ENCODE measurements at places on chromosomes 16 and 17.

DNA sequence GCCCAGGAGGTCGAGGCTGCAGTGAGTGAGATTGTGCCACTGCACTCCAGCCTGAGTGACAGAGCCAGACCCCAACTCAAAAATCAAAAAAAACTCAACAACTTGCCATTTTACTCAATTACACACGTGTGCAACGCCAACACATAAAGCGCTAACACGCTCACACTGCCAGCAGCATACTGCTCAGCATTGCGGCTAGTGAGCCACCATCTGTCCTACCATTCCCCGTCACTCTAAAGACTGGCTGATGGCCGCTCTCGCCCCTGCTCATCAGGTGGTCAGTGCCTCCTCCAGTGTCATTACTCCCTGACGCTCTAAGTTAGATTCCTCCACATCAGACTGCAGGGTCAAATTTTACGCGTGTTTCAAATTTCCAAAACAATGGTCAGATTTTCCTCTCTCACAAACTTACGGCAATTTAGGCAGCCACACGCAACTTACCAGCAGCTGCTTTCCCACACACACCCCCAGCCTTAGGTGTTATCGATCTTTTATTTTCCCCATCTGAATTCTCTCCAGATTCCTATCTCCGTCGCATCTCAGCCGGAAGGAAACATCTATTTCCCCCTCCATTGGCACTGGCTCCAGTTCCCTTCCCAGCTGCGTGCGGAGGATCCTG, 240.8 kb downstream of the C16orf95 start:
- DNase-seq: no peak
- no peaks in the 10 kb centered on the region for H3K27me3 ChIP-seq
- H3K4me3 ChIP-seq: no peak overlapping the region

DNA sequence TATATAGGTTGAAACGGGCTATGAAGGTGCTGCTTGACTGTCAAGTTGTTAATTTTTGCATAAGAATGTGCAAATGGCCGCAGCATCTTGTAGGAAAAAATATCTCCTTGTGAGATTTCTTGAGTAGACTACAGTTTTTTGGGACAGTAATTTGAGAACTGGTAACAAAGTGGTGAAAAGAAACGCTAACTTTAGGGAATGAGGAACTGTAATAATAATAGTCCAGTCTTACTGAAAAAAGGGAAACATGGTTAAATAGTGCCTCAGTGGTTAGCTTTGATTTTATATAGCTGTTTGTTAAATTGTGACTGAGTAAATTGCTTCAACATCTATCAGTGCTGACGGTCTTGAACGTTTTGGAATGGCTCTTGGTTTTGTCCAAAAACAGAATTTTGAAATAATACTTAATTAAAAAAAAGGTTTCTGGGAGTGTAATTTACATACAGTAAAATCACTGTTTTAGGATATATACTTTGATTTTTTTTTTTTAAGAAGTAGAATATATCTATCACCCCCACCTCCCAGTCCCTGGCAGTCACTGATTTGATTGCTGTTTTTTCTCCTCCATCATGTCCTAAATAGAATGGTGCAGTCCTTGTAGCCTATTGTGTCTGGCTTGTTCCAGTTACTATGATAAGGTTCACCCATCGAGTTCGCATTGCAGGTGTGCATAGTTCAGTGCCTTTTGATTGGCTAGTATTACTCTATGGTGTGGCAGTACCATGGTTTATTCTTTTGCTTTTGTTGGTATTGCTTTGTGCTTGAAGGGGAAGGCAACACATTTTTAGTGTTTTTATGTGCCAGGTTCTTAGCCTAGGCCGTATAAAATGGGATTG, 2.8 kb downstream of the HAPSTR1 start:
- H3K4me3 ChIP-seq: peak overlapping the region; percentile 93
- H3K36me3 ChIP-seq: peaks cover 56% of the 10 kb centered on the region
- H3K27me3 ChIP-seq: no peaks in the 10 kb centered on the region

GRCh38 chr16:88943131-88943664, 33.8 kb downstream of the CBFA2T3 start:
- peaks cover 82% of the 10 kb centered on the region for H3K27me3 ChIP-seq
- no peak overlapping the region for H3K27ac ChIP-seq
- no peaks in the 10 kb centered on the region for H3K4me1 ChIP-seq
- no peaks in the 10 kb centered on the region for H3K36me3 ChIP-seq

DNA sequence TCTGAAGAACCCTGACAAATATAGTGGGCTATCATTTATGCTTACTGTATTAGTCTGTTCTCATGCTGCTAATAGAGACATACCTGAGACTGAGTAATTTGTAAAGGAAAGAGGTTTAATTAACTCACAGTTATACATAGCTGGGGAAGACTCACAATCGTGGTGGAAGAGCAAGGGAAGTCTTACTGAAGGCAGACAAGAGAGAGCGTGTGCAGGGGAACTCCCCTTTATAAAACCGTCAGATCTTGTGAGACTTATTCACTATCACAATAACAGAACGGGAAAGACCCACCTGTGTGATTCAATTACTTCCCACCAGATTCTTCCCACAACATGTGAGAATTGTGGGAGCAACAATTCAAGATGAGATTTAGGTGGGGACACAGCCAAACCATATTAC, 526.8 kb upstream of the GOT2 start:
- no peaks in the 10 kb centered on the region for H3K36me3 ChIP-seq
- H3K4me3 ChIP-seq: no peak overlapping the region
- no peaks in the 10 kb centered on the region for H3K27me3 ChIP-seq
- H3K27ac ChIP-seq: no peak overlapping the region
- DNase-seq: no peak

DNA sequence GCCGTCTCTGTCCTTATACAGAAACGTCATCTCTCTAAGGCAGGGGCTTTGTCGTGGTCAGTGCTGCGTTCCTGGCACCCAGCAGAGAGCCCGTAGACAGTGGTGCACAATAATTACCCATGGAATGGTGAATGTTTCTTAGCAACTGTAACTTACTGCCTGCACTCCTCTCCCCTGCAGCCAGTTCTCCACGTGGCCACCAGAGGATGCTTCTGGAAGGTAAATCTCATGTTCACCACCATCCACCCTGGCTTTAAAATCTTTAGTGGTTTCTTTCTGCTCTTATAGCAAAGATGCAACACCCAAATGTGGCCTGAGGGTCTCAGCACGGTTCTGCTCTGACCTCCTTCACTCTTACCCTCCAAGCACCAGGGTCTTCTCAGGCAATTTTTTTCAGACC, 150.8 kb downstream of the GRIN2A start:
- no peaks in the 10 kb centered on the region for H3K36me3 ChIP-seq
- DNase-seq: no peak
- H3K4me3 ChIP-seq: no peak overlapping the region
- no peaks in the 10 kb centered on the region for H3K4me1 ChIP-seq
- H3K27ac ChIP-seq: no peak overlapping the region

DNA sequence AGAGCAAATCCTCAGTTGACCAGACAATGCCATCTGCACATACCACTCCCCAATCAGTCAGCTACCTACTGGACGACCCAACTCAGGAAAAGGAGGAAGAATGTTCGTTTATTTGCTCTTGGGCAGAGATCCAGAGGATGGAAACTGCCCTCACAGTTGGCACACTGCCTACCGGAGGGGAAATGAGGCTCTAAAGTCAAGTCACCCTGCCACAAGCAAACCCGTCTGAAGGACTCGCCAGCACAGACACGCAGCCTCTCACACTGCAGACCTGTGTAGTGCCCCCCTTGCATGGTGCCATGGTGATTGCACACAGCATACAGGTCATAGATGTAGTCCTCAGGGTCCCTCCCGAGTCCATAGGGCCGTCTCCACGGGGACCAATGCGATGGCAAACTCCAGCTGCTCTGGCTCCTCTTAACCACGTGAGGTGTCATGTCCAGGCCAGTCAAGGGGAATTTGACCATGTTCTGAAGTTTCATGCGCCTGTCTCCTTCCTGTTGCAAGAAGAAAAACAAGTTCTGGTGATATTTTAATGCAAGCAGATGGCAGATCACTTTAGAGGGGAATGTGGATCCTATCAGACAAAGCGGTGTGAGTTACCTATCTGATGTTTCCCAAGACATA, 69.5 kb downstream of the USP31 start:
- H3K36me3 ChIP-seq: peaks cover 62% of the 10 kb centered on the region
- H3K4me1 ChIP-seq: peaks cover 38% of the 10 kb centered on the region
- no peaks in the 10 kb centered on the region for H3K27me3 ChIP-seq
- DNase-seq: no peak

GRCh38 chr16:78242239-78242630, 142.8 kb downstream of the WWOX start:
- H3K27ac ChIP-seq: no peak overlapping the region
- no peak for DNase-seq
- no peak overlapping the region for H3K4me3 ChIP-seq
- H3K27me3 ChIP-seq: no peaks in the 10 kb centered on the region
- H3K4me1 ChIP-seq: no peaks in the 10 kb centered on the region

- no peaks in the 10 kb centered on the region for H3K36me3 ChIP-seq
- peaks cover 12% of the 10 kb centered on the region for H3K4me1 ChIP-seq
- peak; percentile 90 for DNase-seq
- no peak overlapping the region for H3K4me3 ChIP-seq
- H3K27me3 ChIP-seq: no peaks in the 10 kb centered on the region
These were observed 11.1 kb downstream of the NLRC5 start for GRCh38 chr16:57000271-57001025.

GRCh38 chr17:78715876-78716275, 66.2 kb downstream of the CYTH1 start:
- no peaks in the 10 kb centered on the region for H3K27me3 ChIP-seq
- DNase-seq: no peak
- peaks cover 38% of the 10 kb centered on the region for H3K4me1 ChIP-seq
- H3K4me3 ChIP-seq: no peak overlapping the region
- H3K36me3 ChIP-seq: no peaks in the 10 kb centered on the region

GRCh38 chr17:1943436-1943831, 81.7 kb downstream of the RTN4RL1 start:
- no peaks in the 10 kb centered on the region for H3K4me1 ChIP-seq
- no peak for DNase-seq
- H3K36me3 ChIP-seq: no peaks in the 10 kb centered on the region
- no peak overlapping the region for H3K4me3 ChIP-seq
- no peaks in the 10 kb centered on the region for H3K27me3 ChIP-seq

GRCh38 chr17:73813201-73813600, 169.0 kb upstream of the SDK2 start:
- H3K4me1 ChIP-seq: no peaks in the 10 kb centered on the region
- no peaks in the 10 kb centered on the region for H3K27me3 ChIP-seq
- no peak for DNase-seq
- no peak overlapping the region for H3K27ac ChIP-seq
